ENCODE measurements at places on chromosomes 2 and 18.

DNA sequence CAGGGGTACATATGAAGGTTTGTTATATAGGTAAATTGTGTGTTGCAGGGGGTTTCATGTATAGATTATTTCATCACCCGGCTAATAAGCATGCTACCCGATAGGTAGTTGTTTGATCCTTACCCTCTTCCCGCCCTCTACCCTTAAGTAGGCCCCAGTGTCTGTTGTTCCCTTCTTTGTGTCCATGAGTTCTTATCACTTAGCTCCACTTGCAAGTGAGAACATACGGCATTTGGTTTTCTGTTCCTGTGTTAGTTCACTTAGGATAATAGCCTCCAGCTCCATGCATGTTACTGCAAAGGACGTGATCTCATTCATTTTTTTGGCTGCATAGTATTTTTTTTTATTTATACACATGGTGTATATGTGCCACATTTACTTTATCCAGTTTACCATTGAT lies 34.2 kb upstream of the ELAC1 start:
- no peak for DNase-seq

- peak; percentile 24 for DNase-seq
These were observed 1.3 kb upstream of the CD28 start for GRCh38 chr2:203705178-203705577.

DNA sequence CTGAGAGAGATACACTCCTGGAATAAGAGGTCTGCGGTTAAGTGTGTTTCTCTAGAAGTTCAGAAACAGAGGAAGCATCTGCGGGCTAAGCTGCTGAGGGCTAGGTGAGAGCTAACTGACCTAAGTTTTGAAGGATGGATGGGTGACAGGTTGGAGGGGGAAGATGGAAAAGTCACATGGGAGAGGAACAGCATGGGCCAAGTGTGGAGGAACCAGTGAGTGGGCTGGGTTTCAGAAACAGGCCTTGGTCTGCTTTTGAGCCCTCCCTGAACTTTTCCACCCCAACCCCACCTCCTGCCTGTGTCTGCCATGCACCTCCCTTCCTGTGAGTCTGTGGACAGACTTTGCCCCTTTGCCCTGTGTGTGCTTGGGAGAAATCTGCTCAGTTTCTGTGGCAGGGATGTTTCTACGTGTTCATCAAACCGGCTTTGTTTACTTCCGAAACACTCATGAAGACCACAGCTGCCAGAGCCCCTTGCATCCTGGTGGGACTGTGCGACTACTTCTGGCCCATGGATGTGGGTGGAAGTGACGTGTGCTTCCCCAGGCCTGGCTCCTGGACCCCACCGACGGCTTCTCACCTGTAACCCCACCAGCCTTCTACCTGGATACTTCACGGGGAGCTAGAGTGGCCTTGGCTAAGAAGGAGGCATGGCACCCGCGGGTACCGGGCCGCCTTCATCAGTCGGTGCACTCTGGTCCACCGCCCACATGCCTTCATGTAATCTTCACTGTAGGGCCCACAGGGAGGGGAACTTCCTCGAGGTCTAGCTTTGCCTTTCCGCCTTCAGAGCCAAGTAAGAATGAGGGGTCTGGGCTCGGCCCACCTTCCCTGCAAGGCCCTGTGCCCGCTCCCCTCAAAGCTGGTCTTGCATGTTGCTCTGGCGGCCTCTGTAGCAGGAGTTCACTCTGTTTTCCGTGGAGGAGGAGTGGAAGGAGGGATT lies 1.4 kb upstream of the HPCAL1 start:
- DNase-seq = peak; percentile 59

DNA sequence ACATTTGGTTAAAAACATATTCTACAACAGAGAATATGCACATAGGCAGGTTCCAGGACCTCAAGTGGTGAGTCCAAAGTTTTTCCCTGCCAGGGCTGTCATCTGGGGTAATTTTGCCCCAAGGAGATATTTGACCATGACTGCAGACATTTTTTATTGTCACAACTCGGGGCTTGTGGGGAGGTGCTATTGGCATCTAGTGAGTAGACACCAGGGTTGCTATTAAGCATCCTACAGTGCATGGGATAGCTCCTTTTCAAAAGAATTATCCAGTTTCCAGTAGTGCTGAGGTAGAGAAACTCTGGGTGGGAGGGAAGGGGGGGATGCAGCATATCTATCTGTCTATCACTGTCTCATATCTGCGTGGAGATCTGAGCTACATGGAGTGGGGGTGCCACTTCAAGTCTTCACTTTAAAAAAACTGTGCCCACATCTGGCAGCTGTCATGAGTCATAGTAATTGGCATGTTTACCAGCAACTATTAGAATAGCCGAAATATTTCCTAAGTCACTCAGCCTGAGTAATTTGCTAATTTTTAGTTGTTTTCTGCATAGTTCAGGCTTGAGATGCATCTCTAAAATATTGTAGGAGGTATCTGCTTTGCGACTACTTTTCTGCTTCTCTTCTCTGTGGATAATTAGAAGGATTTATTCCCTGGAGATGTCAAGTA lies 254.0 kb upstream of the RBMS1 start:
- DNase-seq = no peak

- DNase-seq = no peak
These were observed 25.4 kb downstream of the DSG4 start for GRCh38 chr18:31402026-31402373.

GRCh38 chr2:163800951-163801381 lies 65.2 kb upstream of the FIGN start:
- DNase-seq = no peak

GRCh38 chr2:77831471-77831870 lies 309.3 kb upstream of the LRRTM4 start:
- DNase-seq = no peak

GRCh38 chr2:28828382-28828781 lies 17.7 kb downstream of the SPDYA start:
- no peak for DNase-seq

DNA sequence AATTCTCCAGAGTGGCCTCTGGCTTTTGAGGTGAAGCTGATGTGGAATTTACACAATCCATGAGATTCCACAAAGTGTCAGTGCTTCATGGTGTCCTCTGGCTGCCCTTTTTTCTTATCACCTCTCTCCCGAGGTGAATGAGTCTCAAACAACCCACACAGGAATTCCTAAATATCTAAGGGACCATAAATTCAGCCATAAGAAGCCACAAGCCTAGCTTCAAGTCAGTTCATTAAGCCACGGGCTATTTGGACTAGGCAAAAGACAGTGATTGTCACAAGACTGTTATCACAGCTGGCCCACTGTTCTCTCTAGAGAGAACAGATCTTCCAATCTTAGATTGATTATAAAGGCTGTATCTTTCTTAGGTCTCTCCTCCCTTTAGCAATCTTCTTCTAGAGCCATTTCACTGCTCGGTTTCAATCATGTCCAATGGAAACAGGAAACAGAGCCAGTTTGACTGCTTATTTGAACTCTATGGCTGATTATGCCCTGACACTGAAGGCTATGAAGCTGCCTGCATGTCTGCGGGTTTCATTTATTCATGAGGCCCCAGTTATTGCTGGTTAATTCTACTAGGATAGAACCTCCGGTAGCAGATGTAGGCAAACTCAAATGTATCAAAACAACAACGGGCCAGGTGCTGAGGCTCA lies 4.1 kb downstream of the NEMP2 start:
- no peak for DNase-seq

- peak; percentile 89 for DNase-seq
These were observed 484 bp upstream of the DARS1 start for GRCh38 chr2:135985826-135986393.

DNA sequence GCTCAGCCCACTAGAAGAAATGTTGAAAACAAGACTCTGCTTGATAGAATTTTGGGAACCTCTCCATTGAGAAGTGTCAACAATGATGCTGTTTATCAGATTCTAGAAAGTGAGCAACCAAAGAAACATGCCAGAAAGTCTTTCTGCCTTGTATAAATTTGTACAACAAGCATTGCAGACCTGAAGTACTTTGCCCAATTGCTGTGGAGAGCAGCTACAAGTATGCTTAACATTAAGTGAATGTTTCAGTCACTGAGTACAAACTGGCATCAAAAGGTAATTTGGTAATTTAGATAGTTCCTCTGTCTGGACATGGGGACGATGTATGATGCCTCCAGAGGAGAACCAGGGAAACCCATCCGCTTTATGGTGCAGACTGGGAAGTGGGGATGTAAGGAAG lies 33.4 kb upstream of the SKA1 start:
- DNase-seq = no peak

DNA sequence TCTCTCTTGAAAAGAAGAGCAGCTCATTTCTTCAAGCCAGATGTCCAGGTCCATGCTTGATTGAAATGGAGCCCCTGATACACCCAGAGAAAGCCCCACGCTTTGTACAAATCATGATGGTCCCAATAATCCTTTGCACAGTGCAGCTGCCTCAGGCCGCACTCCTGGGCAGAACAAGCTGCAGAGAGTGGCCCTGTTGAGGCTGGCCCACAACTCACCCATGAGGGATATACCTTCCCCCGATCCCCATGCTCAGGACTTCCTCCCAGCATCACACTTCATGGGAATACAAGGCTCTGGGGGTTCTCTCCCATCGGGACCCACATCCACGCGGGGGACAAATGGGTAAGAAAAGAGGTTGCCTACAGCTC lies 181.8 kb downstream of the CTIF start:
- no peak for DNase-seq

- no peak for DNase-seq
These were observed 1324.1 kb upstream of the SLC39A10 start for GRCh38 chr2:194332799-194333490.

GRCh38 chr18:7467708-7468466 lies 99.2 kb upstream of the PTPRM start:
- no peak for DNase-seq

- no peak for DNase-seq
These were observed 233.4 kb downstream of the CELF4 start for GRCh38 chr18:37332219-37332618.

DNA sequence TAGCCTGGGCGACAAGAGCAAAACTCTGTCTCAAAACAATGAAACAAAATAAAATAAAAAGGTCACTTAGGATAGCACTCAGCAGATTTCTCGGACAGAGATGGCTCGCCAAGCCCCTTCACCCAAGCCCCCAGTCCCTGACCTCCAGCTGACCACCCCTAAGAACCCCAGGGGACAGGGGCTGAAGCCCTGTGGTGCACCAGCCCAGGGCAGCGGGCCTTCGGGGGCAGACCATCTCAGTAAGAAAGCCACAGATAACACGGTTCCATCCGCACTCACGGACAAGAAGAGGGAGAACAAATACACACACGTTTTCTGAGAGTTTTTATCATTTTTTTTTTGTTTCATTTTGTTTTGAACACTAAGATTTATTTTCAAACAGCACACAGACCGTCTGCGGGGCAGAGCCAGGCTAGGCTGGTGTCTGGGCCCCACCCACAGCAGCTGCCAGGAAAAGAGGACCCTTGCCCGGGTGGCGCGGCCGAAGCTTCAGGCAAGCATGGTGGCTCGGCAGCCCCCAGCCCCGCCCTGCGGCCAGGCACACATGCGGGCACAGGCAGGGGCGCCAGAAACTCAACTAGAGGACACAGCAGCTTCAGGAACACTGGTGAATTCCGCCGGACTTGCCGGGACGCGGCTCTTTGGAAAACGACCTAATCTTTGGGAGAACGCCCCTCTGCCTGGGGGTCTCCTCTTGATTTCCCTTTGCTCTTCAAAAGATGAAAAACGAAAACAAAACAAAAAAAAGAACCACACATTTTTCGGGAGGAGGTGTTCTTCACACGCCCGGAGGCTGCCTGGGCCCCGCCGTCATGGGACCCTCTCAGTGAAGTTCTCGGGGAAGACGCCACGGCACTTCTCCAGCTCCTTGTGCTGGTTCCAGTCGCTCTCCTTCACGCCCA lies 59.0 kb downstream of the BIN1 start:
- DNase-seq = no peak

- DNase-seq = no peak
These were observed 495.6 kb upstream of the SYT4 start for GRCh38 chr18:43772907-43773306.

DNA sequence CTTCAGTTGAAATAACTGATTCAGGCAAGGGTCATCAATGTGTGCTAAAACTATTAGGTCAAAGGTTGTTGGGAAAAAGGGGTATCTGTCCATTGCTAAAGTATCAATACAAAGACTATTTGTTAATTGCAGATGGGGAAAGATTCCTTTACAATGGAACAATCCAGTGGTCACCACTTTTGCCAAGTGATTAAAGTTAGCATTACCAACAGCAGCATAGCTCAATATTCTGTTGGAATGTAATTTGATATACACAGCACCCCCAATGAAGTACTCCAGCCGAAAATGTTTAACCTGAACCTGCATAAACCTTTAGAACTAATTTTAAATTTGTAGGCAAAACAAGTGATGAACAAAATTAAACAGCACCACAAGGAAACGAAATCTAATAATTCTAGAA lies 191.0 kb downstream of the TCF4 start:
- DNase-seq = no peak

GRCh38 chr2:28366149-28366495 lies 26.5 kb upstream of the FOSL2 start:
- no peak for DNase-seq

DNA sequence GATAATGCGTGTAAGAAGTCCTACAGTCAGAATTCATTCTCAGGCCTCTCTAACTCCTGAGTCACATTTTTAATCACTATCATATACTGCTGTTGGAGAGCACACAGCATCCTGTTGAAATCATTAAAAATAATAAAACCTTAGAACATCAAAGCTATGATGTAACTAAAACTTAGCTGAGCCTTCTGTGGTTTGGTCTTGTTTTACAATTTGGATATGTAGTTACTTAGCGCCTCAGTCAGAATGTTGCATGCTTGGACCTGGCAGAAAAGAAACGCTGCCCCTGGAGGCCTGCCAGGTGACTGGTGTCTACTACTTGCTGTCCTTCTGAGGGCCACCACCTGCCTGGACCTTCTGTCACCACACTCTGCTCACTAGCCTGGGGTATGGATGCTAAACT lies 261.1 kb upstream of the RASGRP3 start:
- no peak for DNase-seq

GRCh38 chr2:63425606-63426005 lies 162.7 kb downstream of the WDPCP start:
- DNase-seq = no peak

DNA sequence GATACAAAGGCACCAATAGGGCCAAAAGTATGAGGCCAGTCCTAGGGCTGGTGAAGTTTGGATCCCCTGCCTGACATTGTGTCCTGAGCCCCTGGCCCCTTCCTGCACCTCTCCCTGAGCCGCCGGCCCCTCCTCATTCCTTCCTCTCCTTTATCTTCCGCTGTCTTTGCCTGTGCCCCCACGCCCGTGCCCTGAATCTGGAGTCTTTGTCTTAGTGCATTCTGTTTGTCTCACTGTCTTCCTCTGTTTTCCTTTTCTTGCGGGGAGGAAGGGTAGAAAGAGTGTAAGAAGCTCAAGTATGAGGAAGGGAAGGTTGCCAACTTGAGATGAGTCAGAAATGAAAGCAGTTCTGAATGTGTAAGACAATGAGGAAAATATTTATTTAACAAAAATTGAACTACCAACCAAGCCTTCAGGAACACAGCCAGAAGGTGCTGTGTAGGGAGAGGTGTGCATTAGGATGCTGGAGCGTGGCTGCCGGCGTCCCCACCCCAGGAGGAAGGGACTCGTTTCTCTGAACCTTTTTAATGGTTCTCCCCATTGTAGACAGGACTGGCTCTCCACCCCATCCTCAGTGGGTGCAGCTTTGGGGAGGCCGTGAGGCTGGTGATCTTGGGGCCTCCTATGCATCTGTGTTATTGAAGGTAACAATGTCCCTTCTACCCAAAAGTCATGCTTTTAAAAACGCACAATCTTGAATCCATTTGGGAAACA lies 133.1 kb downstream of the NEDD4L start:
- DNase-seq = no peak

All from inflammatory macrophage treated with lipopolysaccharide for 1 hour (primary cell).